AG04450 (cell line): ENCODE measurements at places on chromosomes 2 and 18.
A peak's percentile ranks its signal among the peaks of the same experiment; 100 is the strongest.

GRCh38 chr2:27428213-27428977 is at the start of gene NRBP1:
Gene NRBP1 (plus strand): TSS chr2:27428631. CDS start chr2:27433274, 4,643 bp downstream.
- DNase-seq: peak; percentile 68

DNA sequence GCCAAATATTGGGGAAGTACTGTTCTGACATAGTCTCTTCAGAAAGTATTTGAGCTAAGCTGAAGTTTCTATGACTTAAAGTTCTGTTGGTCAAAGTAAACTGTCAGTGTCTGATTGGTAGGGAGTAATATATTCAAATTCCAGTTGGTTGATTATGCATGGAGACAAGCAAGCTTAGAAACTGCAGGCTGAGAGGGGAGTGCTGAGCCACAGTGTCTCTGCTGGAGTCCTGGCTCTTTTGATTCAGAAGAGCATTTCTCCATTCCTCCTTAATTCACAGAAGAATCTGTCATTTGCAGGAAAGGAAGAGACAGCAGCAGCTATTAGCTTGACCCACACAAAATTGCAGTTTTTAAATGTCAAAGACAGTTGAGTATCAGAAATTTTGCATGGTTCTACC is 201.4 kb upstream of the TMEM200C start:
- no peak for DNase-seq

GRCh38 chr2:57859755-57860154 is 186.9 kb upstream of the VRK2 start:
- DNase-seq: no peak

DNA sequence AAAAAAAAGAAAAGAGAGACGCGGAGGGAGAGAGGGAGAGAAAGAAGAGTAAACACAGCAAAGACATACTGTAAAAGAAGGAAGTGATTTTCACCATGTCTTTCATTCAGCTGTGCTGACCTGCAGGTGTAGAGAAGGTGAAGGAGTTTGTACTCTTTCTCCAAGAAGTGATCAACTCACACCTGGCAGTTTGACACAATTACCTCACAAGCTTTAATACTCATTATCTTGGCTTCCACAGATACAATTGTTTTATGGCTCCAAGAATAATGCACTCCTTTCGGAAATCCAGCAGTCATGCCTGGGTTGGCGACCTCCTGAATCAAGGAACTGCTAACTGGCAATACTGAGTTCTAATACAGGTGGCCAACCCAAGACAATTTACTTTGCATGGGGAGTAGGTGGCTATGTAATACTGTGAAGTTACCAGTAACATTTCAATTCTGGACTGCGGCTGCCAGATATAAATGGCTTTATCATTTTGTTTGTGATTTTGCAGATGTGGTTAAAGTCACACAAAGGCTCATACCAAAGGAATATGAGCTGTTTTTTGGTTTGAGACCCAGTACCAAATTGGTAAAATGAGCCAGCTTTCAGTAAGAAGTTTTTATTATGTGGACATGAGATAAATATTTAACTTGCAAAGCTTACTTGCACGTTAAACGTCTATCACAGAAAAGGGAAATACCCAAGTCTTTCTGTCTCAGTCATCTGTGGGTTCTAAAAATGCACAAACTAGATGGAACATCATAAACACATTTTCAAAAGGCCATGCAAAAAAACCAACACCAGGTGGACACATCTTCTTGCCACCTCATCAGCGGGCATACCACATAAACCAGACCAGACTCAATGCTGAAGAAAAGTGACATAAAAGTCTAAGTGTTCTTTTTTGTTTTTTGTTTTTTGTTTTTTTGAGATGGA is 69.3 kb downstream of the NCKAP5 start:
- no peak for DNase-seq

- no peak for DNase-seq
Measured at GRCh38 chr2:12044857-12045256, 298.4 kb downstream of the LPIN1 start.
